OCI-LY7 (cell line): ENCODE measurements at places on chromosomes 11 and 22.

DNA sequence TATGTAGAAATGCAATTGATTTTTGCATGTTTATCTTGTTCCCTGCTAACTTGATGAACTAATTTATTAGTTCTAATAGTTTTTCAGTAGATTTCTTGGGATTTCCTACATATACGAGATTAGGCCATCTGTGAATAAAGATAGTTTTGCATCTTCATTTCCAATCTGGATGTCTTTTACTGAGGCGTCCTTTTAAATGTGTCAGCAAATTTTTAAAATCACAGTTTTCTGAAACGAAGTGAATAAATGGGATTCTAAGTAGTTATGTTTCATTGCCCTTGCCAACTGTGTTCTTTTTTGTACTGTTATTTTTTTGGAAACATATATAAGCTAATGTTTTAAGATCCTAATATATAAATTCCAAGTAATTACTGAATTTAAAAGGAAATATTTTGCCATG lies 50.0 kb downstream of the CYP2R1 start:
- no peak for DNase-seq

GRCh38 chr11:129853518-129854231 lies 38.0 kb downstream of the TMEM45B start:
- peak; percentile 52 for DNase-seq

GRCh38 chr11:1547467-1548098 lies 24.5 kb downstream of the DUSP8 start:
- no peak for DNase-seq

GRCh38 chr11:68974421-68975194 lies 6.2 kb downstream of the MRGPRD start:
- DNase-seq = peak; percentile 57

- no peak for DNase-seq
Observed at GRCh38 chr11:69215216-69215615, 59.5 kb downstream of the SMIM38 start.

- DNase-seq = no peak
Observed at GRCh38 chr11:110198031-110198729, 98.2 kb downstream of the RDX start.

- DNase-seq = no peak
Observed at GRCh38 chr11:92527467-92527866, 302.8 kb downstream of the FAT3 start.

DNA sequence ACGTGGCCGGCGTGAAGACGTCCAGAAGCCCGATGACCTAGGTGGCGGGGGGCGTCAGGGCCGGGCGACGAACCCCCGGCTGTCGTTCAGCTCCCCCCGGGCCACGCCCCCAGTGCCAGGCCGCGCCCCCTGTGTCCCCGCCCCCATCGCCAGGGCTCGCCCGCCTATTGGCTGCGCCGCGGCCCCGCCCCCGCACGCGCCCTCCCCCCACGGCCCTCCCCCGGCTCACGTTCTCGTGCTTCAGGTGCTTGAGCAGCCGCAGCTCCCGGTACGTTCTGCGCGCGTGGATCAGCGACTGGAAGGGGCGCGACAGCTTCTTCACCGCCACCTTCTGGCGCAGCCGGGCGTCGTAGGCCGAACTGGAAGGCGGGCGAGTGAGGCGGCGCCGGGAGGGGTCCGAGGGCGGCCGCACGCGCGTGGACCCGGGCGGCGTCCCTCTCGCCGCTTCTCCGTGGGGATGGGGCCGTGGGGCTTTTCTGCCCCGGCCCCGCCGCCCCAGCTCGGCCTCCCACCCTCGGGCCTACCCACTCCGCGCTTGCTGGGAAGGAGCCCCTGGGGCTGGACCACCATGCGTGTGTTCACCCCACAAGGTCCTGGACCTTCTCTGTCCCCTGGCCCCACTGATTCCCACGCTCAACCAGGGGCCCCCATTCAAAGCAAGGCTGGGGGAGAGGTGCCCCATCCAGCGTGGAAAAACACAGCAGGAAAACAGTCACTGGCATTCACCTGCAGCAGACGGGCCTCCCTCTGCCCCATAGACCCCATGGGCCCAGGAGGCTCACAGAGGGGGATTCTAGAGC lies 2.4 kb downstream of the MAPK11 start:
- peak; percentile 71 for DNase-seq

DNA sequence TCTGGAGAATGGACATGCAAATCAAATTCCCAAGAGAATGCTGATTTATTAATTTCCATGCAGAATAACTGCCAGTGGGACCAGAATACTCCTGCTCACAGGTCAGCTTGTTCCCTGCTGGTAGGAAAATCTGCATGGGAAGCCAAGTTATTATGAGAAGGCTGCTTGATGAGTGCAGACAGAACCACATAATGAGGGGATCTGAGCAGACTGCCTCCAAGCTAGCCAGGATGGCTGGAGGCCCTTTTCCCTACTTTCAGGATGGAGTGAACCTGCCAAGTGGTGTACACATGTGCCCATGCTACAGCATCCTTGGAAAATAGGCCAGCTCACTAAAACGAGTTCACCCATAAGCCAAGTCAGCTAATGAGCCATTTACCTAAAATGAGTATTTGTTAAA lies 55.2 kb upstream of the ZBED5 start:
- DNase-seq = no peak
